Smooth muscle cell of trachea (primary cell): ENCODE measurements at places on chromosomes 3 and 15. TPM values are rescaled to one million over a fixed set of nuclear protein-coding genes. Genes with fewer than 3 reads are reported as not detected.

Gene PDIA5
- 35.7 and 46.3 TPM in 2 replicates for total RNA-seq

Gene CHRNA7
- total RNA-seq = under 0.01 TPM in 1 of 2 replicates, not detected in the other

Gene NME9
- 0.29 TPM in 1 of 2 replicates, not detected in the other for total RNA-seq

Gene HTR3E
- total RNA-seq = not detected in 2 replicates

Gene C2CD4A
- not detected in 2 replicates for total RNA-seq

Gene MST1
- total RNA-seq = 6.5 and 10.4 TPM in 2 replicates

Gene CLDN16
- not detected in 2 replicates for total RNA-seq

Gene CHL1
- total RNA-seq = 3.3 and 8.9 TPM in 2 replicates

Gene FHIT
- total RNA-seq = 0.73 and 2.5 TPM in 2 replicates

Gene TGM5
- total RNA-seq = not detected in 2 replicates

Gene IL17RC
- total RNA-seq = 57.6 and 58.9 TPM in 2 replicates

Gene PPP4R2
- 57.7 and 61.7 TPM in 2 replicates for total RNA-seq

Gene GAP43
- 0.33 and 1.7 TPM in 2 replicates for total RNA-seq
